Pulmonary artery endothelial cell (primary cell): ENCODE measurements at places on chromosomes 5 and 9. TPM values are rescaled to one million over a fixed set of nuclear protein-coding genes. Genes with fewer than 3 reads are reported as not detected.

Gene CEL
- total RNA-seq: 0.07 and 0.18 TPM in 2 replicates

DNA sequence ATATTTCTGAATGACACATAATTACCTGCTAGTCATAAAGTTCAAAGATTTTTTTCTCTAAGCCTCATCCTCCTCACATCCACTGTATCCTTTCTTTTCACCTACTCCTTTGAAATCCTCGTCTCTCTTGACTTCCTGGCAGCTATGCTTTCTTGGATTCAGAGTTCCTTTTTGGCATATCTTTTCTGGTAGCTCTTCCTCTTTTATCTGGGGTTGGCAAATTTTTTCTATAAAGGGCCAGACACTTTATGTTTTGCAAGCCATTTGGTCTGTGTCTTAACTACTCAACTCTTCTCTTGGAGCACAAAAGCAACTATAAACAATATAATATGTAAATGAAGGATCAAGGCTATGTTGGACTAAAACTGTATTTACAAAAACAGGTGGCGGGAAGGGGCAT, 197.5 kb downstream of the KIAA0825 start:
- DNase-seq: no peak

GRCh38 chr5:53333160-53333559, 147.3 kb upstream of the FST start:
- DNase-seq: no peak

- DNase-seq: no peak
These were observed 28.8 kb upstream of the TJP2 start for GRCh38 chr9:69145144-69145715.

DNA sequence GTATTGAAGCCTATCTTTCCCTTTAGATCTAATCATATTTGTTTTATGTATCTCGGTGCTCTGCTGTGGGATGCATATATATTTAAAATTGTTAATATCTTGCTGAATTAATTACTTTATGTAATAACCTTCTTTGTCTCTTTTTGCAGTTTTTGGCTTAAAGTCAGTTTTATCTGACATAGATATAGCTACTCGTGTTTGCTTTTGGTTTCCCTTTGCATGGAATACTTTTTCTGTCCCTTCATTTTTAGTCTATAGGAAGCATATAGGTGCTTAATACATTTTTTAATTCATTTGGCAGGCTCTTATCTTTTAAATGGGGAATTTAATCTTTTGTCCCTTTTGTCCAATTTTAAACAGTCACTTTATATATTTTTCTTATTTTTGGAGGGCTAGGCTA, 360.6 kb upstream of the PRR16 start:
- DNase-seq: no peak
